NCI-H1417 treated with DMSO at 0.1 percent for 48 hours (cell line): ENCODE measurements at places on chromosomes 16 and 17.

DNA sequence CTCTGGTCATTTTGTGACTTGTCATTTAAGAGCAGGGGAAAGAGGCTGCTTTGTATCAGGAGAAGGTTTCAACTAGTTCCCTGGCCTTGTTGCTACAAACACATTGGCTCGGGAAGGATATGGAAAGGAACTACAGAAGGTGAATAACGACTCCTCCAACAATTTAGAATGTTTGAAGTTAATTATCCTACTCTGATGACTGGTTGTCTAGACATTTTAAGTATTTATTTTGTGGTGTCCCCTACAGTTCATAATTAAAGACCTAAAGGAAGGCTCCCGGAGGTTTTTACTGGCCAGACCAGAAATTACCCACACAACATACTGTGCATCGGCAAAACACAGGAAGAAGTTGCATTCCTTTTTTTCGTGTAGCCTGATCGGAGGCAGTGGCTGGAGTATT is 515.8 kb upstream of the SALL1 start:
- DNase-seq = no peak

- no peak for DNase-seq
Observed at GRCh38 chr17:56142325-56142724, 10.9 kb upstream of the ANKFN1 start.

DNA sequence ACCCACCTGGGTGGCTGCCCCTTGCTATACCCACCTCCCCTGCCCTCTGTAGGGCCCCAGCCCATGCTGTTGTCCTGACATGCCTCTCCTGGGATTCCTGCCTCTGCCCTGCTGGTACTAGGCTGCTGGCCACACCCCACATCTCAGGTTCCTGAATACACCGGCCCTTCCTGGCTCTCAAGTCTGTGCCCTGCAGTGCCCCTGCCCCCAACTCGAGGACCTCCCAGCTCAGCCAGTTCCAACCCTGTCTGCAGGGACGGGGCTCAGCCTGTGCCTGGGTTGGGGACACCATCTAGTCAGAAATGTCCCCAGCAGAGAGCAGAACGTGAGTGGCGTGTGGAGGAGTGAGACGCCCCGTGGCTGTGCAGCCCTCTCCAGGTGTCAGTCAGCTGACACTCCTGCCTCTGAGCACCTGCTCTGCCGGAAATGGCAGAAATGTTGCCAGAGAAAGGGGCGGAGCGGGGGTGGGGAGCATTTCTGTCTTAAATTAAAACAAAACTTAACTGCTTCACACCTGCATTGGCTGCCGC is 28.7 kb downstream of the ACSF3 start:
- peak; percentile 38 for DNase-seq

- DNase-seq = peak; percentile 80
Observed at GRCh38 chr17:71632328-71632727, 488.5 kb upstream of the SOX9 start.

DNA sequence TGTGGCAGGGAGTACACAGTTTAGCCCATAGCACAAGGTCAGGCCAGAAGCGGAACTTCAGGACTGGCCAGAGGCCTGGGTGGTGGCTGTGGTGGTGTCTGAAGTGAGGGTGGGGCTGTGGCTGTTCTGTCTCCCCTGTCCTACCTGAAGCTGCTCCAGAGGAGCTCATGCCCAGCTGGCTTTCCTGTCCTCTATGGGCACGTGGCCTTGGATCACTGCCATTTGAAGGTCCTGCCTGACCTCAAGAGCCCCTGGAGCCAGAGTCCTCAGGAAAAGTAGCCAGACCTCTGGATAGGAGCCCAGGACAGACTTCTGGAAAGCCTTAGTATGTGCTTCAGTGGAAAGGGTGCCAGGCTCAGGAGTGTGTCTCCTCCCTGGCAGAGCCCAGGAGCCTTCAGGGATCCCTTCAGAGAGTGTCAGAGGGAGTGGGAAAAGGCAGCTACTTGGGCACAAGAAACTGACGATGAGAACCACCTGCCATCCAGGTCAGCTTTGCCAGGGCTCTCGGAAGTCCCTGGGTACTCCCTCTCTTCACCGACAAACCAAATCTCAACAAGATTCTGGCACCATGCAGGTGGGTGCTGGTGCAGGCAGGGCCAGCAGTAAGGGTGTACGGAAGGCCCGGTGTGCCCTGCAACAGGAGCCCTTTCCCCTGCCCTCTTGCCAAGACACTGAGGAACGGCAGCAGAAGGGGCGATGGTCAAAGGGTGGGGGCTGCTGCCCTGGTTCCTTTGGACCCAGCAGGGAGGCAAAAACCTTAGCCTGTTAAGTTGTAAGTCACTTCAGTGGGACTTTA is 153.7 kb downstream of the NTN1 start:
- no peak for DNase-seq

DNA sequence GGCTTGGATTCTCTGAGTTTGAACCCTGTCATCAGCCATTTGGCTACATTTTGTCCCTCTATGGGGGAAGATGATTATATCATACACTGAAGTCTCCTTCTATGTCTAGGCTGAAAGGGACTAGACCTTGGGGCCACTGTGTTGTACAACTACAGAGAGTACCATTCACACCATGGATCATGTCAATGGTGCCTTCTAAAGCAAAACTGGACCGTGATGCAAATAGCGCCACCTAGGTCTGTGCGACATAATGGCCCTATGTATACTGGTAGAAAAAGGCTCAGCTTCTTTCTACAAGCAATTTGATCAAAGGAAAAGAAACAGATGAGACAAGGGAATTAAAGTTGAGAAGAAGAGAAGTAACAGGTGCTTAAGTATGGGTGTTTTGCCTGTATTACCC is 100.7 kb downstream of the LYRM1 start:
- DNase-seq = no peak

GRCh38 chr16:9756434-9756833 is 425.8 kb downstream of the GRIN2A start:
- DNase-seq = no peak

DNA sequence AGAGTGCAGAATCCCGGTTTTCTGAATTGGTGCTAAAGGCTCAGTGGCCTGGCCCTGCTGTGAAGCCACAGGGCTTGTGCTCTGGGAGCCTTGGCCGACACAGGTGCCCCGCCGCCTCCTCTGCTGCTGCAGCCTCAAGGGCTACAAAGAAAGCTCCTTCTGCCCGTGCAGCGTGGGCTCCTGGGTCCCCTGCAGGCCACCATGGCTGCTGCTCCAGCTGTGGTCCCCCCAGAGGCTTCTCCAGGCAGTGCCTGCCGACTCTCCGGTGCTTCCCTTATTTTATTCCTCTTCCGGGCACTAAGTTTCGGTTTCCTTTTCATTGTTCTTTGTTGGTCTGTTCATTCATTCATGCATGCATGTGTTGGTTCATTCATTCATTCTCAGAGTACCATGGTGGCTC is 53.1 kb downstream of the CMIP start:
- no peak for DNase-seq

- no peak for DNase-seq
Observed at GRCh38 chr17:35052241-35052610, 11.3 kb downstream of the RFFL start.

DNA sequence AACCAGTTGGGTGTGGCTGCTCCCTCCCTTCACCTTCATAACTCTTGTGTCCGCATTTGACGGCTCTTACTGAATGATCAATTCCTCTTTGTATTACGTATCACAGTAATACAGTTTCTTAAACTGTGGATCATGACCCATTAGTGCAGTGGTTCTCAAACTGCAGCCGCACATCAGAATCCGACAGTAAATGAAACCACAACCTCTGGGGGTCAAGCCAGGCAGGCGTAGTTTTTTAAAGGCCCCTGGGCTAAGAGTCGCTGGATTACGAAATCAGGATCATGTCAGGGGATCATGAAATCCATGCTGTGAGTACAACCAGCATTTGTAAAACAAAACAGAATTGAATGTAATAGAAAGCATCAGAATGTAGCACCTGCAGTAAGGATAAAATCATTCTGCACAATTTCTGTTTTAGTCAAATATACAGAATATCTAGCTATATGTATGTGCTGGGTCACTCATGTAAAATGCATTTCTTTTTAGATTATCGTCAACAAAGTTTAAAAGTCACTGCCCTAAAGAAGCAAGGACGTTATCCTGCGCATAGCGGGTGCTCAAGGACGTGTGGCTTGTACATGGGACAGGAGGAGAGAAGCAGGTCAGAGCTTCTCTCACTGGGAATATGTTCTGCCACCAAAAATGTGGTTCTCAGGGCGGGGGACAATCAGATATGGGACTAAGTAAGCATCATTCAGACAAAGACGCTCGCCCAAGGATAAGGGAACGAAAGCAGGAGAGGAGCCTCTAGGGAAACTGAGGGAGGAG is 113.1 kb downstream of the ZFHX3 start:
- DNase-seq = no peak

- no peak for DNase-seq
Observed at GRCh38 chr17:64575431-64575830, 68.7 kb downstream of the CEP95 start.

- no peak for DNase-seq
Observed at GRCh38 chr16:67201411-67202345, 2.7 kb downstream of the ELMO3 start.

GRCh38 chr16:83977056-83977815 is 9.2 kb downstream of the NECAB2 start:
- no peak for DNase-seq

GRCh38 chr17:11503308-11504035 is 94.8 kb upstream of the DNAH9 start:
- DNase-seq = no peak
